Activated CD4-positive, alpha-beta T cell treated with anti-CD3 and anti-CD28 coated beads, Interleukin-2, amount 50 U/mL, for 48 hours (primary cell): ENCODE measurements at places on chromosomes 3 and 15.
A peak's percentile ranks its signal among the peaks of the same experiment; 100 is the strongest.

GRCh38 chr3:184037816-184038215 lies 6.3 kb downstream of the HTR3D start:
- DNase-seq: no peak

GRCh38 chr3:158053386-158053785 lies 52.8 kb downstream of the SHOX2 start:
- DNase-seq: no peak

DNA sequence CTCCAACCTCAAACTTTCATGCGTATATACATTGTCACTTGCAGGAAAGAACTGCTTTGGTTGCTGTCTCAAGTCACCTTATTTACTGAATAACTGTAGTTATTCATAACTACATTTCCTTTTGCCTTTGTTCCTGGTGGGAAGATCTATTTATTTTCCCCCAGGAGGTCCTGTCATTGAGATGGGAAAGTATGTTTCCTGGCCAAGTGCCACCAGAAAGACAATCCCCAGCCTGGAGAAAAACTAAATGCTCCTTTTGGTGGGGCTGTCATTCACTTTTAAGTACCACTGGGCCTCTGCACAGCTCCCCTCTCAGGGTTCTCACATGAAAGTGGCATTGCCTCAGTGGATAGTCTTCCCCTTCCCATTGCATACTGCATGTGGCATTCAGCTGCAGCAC lies 59.8 kb downstream of the LRRC3B start:
- DNase-seq: no peak

DNA sequence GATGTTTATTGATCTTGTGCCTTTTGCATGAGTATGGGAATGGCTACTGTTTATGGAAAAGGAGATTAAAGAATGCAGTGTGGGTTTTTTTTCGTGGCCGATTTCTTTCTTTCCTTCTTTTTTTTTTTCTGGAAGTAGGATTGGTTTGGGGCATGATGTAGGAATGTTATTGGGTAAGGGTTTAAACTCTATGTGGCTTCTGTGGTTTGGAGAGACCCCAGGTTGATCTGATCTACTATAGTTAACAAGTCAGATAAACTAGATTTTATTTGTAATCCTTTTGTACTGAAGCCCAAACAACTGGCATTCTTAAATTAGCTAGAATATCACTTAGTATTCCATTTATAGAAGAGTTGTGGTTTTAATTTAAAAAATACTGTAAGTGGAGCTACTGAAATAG lies 304.8 kb downstream of the LPP start:
- no peak for DNase-seq

DNA sequence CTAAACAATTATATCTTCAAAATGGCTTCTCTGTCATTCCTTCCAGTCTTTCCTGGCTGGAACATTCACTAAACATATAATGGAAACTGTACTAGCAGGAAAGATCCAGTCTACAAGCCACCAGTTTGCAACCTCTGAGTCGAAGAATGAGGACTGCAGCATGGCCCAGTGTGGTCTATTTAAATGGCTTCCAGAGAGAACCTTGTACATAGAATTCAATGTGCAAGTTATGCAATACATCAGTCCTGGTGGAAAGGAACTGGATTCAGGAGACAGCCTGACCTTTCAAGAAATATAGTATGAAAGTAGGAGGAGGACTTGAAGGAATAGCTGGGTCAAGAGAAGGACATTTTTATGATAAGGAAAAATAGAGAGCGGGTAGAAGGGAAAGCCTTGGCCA lies 49.9 kb downstream of the NEK10 start:
- no peak for DNase-seq

- DNase-seq: peak; percentile 88
Measured at GRCh38 chr3:15064835-15065549, at the start of gene MRPS25. MRPS25 (minus strand) TSS chr3:15065315; CDS start chr3:15065194, 121 bp downstream.

DNA sequence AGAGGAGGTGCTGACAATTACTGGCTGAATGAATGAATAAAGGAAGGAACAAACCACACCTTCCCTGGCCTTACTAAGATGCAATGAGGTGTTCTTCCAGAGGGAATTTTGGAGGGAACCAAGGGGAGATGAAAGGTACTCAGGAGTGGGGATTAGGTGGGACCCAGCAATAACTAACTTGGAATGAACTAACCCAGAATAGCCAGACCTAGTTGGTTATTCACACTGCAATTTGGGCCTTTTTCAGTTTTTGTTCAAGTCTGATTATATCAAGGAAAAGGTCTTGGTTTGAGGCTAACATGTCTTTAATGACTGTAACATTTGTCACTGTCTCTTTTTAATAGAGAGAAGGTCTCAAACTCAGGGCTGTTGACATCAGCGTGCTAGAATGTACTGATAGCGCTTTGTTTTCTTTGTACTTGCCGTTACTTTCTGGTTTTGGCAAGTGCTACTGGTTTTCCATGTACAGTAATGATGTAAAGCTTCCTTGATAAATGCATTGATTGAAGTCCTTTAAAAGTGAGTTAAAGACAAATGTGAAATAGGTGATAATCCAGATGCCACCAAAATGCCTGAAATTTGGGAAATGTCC lies 3.2 kb upstream of the PLXND1 start:
- no peak for DNase-seq
